Right lung (tissue), 10 donors: ENCODE measurements at places on chromosomes 1 and 21.

DNA sequence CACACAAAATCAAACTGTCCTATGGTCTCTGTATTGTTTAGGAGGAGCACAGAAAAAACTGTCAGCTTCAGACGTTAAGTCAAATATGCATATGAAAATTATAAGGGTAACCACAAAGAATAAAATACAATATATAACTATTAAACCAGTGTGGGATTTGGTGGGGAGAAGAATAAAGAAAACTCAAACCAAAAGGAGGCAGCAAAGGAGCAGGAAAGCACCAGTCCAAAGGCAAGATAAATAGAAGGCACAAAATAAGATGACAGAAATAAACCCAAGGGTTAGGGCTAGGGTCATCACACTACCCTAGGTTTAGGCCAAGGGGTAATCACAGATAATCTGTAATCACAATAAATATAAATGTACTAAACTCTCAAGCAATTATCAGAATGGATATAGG lies 32.8 kb downstream of the DLGAP3 start:
- DNase-seq, result no peak

GRCh38 chr1:65764052-65764451 lies 28.6 kb upstream of the PDE4B start:
- no peak for DNase-seq

DNA sequence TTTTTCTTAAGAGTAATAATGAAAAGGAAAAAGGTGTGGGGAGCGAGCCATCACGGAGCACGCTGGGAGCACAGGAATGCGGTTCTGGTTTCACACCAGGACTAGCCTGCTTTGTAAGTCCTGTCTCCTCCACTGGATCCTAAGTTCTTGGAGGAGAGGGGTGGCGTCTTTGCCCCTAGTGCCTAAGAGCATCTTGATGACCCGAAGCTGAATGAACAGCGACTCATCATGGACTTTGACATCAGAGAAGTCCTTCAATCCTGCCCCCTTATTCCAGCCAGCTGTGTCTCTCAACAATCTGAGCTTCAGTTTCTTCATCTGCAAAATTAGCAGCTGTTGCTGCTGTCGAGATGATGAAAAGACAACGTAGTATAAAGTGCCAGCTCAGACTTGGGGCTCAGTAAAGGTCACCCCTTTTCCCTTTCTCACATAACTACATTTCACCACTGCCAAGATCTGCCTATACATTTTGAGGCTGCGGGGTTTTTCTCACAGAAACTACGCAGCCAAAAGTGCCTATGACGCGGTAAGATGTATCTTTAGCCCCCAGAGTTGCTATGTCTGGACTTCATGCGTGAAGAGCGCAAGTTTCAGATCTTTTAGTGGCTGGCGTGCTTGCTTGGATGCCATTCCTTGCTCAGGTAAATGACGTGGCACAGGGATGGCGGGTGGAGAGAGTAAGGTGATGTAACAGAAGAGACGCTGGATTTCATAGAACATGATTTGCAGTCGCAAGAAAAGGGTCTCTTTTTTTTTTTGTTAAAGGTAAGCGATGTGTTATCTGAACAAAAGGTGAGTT lies 4.9 kb upstream of the PRDM2 start:
- no peak for DNase-seq

GRCh38 chr1:227391211-227391610 lies 72.9 kb upstream of the CDC42BPA start:
- DNase-seq, result no peak

DNA sequence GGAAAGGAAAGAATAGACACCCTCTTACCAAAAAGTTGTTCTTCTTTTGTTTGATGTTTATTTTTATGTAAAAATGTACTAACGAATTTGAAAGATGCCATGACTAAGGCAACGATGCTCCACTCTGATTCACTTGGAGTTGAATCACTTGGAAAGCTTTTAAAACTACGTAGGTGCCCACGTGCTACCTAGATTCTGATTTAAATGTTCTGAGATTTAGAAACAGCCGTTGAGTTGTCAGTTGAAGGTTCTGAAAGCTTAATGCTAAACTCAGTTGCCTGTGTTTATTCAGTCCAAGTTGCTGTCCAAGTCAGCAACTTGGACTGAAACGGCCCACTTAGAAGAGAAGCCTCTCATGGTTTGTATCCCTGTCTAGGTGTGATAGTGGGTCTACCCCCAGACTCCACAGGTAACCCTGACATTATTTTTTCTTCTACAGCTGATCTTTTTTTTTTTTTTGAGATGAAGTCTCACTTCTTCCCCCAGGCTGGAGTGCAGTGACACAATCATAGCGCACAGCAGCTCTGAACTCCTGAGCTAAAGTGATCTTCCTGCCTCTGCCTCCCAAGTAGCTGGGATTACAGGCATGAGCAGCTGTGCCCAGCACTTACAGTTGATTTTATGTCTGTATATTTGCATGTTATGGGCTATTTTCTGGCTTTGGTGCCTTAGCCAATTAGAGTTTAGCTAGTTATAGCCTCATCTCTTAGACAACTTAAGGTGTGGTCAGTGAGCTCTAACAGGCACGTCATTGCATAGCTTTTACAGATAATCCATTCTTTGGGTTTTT lies 1.4 kb upstream of the VAMP4 start:
- DNase-seq, result peak; percentile 25

GRCh38 chr1:244861683-244862082 lies 2.7 kb downstream of the HNRNPU start:
- no peak for DNase-seq
